A673 (cell line): ENCODE measurements at places on chromosomes 13 and 19. TPM values are rescaled to one million over a fixed set of nuclear protein-coding genes. Genes with fewer than 3 reads are reported as not detected.
A peak's percentile ranks its signal among the peaks of the same experiment; 100 is the strongest.

The IGFLR1 gene
- total RNA-seq, result 4.9 and 5.8 TPM in 2 replicates

DNA sequence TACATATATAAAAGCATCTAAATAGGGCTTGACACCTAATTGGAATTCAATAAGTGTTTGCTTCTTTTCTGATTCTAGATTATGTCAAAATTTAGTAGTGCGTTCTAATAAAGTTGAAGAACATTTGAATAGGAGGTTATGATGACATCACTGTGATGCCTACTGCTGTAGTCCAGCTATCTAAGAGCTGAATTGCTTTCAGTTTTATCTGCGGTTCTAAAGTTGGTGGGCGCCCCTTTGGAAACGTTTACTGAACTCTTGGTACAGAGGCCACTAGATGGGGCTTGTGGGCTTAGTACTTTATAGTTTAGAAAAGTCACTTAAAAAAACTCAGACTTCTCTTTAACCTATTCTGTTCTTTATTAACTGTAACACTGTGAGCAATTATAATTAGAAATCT is 776.9 kb downstream of the GPC5 start:
- H3K4me1 ChIP-seq, result no peaks in the 10 kb centered on the region
- H3K4me3 ChIP-seq, result no peak overlapping the region
- H3K36me3 ChIP-seq, result no peaks in the 10 kb centered on the region
- H3K27me3 ChIP-seq, result no peaks in the 10 kb centered on the region
- H3K27ac ChIP-seq, result no peak overlapping the region
- DNase-seq, result peak; percentile 63

DNA sequence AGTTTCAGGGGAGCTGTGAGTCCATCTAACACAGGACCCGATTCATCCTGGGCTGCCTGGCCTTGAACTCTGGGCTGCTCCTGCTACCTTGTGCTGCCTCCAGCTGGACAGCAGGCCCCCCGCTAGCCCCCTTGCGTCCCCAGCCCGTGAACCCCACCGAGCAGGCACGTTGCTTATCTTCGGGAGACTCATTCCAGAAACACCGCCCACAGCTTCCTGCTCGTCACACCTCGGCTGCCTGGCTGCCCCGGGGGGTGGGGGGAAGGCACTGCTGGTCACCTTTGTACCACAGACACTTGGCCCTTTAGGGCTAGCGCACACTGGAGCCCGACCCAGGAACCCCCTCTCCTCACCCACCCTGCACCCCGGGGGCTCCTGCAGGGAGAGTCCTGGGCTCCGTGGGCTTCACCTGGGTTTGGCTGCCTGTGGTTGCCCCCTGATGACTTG is 48.1 kb downstream of the CRTC1 start:
- H3K27ac ChIP-seq, result peak overlapping the region; percentile 48
- no peak overlapping the region for H3K4me3 ChIP-seq
- DNase-seq, result peak; percentile 58
- no peaks in the 10 kb centered on the region for H3K27me3 ChIP-seq
- H3K4me1 ChIP-seq, result peaks cover 47% of the 10 kb centered on the region

DNA sequence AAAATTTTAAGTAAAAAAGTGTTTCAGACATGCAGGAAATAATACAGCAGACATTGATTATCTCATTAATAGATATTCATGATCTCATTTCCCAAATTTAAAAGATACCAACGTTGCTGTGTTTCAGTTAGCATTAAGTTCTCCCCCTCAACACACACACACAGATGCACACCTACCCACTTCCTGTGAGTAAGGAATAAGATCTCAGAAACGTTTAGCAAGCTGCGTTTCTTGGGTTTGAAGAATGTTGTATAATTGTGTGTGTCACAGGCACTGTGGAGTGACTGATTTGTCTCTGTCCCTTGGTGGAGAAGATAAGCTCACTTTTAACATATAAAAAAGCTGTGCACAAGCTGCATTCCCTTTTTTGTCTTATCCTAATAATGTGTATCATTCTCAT is 196.8 kb downstream of the PDS5B start:
- H3K27me3 ChIP-seq, result no peaks in the 10 kb centered on the region
- H3K36me3 ChIP-seq, result peaks cover 21% of the 10 kb centered on the region
- no peak overlapping the region for H3K4me3 ChIP-seq
- peaks cover 8% of the 10 kb centered on the region for H3K4me1 ChIP-seq
- no peak overlapping the region for H3K27ac ChIP-seq
- peak; percentile 29 for DNase-seq

The TUBB4A gene
- total RNA-seq, result 27.0 and 45.2 TPM in 2 replicates

- no peak overlapping the region for H3K4me3 ChIP-seq
- H3K4me1 ChIP-seq, result no peaks in the 10 kb centered on the region
- H3K27me3 ChIP-seq, result no peaks in the 10 kb centered on the region
Observed at GRCh38 chr19:42403586-42403985, 13.5 kb upstream of the CNFN start.

- peak; percentile 74 for DNase-seq
- peak overlapping the region; percentile 100 for H3K4me3 ChIP-seq
- peaks cover 30% of the 10 kb centered on the region for H3K4me1 ChIP-seq
- peak overlapping the region; percentile 91 for H3K27ac ChIP-seq
Observed at GRCh38 chr19:48390188-48391099, 907 bp downstream of the KDELR1 start.

- DNase-seq, result peak; percentile 1
- no peaks in the 10 kb centered on the region for H3K4me1 ChIP-seq
- no peaks in the 10 kb centered on the region for H3K27me3 ChIP-seq
- no peak overlapping the region for H3K27ac ChIP-seq
- no peak overlapping the region for H3K4me3 ChIP-seq
Observed at GRCh38 chr13:91544723-91545122, 146.3 kb downstream of the GPC5 start.

DNA sequence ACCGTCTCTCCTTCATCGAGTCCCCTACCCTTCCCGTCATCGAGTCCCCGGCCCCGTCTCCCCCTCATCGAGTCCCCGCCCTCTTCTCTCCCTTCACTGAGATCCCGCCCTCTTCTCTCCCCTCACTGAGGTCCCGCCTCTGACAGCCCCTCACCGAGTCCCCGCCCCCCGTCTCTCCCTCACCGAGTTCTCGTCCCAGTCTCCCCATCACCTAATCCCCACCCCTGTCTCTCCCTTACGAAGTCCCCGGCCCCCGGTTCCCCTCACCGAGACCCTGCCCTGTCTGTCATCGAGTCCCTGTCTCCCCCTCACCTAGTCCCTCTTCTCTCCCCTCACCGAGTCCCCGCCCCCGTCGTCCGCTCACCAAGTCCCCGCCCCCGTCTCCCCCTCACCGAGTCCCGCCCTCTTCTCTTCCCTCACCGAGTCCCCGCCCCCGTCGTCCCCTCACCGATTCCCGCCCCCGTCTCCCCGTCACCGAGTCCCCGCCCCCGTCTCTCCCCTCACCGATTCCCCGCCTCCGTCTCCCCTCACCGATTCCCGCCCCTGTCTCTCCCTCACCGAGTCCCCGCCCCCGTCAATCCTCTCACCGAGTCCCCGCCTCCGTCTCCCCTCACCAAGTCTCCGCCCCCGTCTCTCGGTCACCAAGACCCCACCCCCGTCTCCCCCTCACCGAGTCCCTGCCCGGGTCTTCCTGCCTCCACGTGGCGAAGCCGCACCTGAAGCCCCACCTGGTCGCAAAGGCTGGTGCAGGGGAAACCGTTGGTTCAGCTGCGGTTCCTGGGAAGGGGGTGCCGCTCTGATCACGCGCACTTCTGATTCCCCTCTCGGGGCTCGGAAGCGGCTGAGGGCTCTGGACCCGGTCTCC is 23.9 kb upstream of the ZNF846 start:
- peak; percentile 96 for DNase-seq
- H3K36me3 ChIP-seq, result no peaks in the 10 kb centered on the region
- no peaks in the 10 kb centered on the region for H3K27me3 ChIP-seq
- H3K27ac ChIP-seq, result peak overlapping the region; percentile 73
- no peaks in the 10 kb centered on the region for H3K4me1 ChIP-seq

The ZNF556 gene
- not detected in 2 replicates for total RNA-seq

GRCh38 chr13:76024151-76024550 is 388.0 kb downstream of the LMO7 start:
- no peak overlapping the region for H3K4me3 ChIP-seq
- H3K36me3 ChIP-seq, result no peaks in the 10 kb centered on the region
- H3K27me3 ChIP-seq, result peaks cover 7% of the 10 kb centered on the region
- no peaks in the 10 kb centered on the region for H3K4me1 ChIP-seq
